Stimulated activated CD8-positive, alpha-beta memory T cell treated with anti-CD3 and anti-CD28 coated beads, Interleukin-7, amount 100 ng/mL, for 1 hour (primary cell): ENCODE measurements at places on chromosomes 5 and 9.
A peak's percentile ranks its signal among the peaks of the same experiment; 100 is the strongest.

GRCh38 chr9:6566409-6567139 is 79.0 kb downstream of the GLDC start:
- no peak for DNase-seq

DNA sequence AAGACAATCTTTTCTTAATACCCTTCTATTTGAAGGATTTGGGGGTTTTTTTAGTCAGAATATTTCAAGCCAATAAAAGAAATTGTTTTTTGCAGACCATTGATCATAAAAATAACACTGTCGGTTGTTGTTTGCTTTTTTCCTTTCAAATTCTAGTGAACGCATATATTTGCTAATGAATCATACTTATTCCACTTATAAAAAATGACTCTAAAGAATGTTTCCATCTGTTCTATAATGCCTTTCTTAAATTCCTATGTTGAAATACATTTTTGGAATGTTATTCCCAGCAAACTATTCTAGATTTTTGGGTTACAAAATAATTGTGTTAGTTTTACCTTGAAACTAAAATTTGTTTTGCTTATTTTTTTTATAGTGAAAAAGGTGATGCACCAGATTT is 32.2 kb downstream of the CWC27 start:
- no peak for DNase-seq

DNA sequence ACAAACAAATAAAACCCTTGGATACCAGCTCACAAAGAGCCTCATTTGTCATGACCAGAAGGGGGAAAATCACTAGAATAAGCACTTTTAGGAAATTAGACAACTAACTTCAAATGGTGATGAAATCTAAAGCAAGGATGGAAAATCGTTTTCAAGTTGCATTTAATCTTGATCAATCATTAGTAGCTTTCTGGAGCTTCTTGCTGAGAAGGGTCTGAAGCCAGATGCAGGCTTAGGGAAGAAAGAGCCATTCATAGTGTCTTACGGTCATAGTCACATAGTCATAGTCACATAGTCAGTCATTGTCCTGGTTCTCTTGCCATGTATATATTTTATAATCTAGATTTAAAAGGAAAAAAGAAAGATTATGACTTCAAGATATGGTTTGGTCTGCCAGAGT is 610.5 kb downstream of the ACTL7B start:
- no peak for DNase-seq

DNA sequence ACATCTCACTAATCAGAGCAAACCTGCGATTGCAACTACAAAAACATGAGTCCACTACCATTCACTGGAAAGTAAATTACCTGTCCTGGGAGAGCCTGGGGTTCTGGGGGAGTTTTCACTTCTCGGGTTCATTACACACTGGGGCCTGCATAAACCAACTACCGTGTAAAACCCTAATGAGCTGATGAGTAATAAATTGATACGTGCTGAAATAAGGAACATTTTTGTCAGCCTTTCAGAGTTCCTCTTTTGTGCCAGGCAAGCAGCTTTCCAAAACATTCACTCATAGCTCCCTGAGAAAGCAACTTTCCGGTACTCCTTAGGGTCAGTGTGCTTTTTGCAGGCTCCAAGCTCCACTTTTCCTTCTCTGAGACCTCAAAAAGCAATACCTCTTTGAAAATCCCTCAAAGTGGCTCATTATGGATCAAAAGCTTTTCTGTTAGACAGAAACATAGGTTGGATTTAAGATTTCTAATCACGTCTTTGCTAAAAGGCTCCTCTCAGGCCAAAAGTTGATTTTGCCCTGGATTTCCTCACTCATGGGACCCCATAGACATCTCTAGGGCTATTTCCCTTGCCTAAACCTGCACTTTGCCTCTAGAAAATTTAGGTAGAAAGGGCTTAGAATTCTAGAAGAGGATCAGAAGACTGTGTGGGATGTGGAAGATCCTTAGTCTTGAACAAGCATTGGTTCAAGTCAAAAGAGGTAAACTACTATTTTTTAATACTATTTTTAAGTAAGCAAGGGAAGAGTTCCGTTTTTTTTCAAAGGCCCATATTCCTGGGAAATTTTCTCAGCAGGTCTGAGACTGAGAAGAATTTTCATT is 74.8 kb downstream of the ST8SIA4 start:
- DNase-seq, result no peak

- no peak for DNase-seq
Measured at GRCh38 chr5:171223927-171224326, 85.1 kb upstream of the TLX3 start.

DNA sequence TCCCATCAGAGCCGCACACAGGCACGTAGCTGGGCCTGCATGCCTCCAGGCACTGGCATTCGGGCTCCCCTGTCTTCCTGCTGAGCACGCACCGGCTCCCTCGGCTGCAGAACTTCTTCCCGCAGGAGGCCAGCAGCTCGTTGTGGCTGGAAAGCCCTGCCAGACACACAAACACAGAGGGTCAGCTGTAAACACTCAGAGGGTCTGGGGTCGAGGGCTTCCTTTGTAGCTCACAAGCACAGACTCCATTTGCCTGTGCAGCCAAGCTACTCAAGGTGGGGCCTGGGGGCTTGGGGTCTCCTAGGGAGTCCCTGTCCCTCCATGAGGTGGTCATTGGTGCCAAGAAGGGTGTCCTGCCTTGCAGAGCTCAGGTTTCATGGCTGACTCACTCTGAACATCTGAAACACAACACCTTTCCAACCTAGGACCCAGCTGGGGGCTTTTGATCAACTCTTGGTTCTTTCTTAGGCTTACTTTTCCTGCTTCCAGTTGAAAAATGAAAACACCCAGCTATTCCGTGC is 211.4 kb downstream of the FSTL4 start:
- no peak for DNase-seq

GRCh38 chr9:107760469-107761242 is 271.1 kb upstream of the KLF4 start:
- DNase-seq, result peak; percentile 1

DNA sequence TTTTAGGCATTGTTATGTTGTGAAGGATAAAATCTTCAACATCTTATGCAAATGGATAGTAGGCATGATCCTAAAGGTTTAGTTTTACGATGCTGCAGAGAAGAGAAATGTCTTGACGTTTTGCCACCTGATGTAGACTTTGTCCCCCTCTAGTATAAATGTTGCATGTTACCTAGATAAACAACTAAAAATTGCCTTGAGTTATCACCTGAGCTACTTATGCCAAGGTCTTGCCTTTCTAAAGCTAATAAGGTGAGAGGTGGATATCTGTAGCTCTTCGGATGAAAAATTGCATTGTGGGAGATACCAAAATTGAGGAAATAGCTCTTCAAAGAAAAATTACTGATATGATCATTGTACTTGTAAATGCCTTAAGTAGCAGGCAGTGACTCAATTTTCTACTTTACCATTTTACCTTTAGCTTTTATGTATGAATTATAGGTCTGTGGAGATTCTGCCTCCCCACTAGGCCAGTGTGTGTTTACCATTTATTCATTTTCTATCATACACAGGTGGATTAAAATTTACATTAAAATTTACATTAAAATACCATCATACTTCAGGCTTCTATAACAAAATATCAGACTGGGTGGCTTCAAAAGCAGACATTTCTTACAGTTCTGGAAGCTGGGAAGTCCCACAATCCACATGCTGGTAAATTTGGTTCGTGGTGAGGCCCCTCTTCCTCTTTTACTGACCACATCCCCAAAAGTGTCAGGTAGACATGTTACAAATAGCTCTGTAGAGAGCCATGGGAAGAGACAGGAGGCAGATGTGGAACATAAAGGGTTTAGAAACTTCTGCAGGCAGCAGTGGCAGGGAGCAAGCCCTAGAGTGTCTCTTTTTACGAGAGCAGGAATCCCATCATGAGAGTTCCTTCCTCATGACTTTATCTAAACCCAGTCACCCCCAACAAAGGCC is 100.7 kb upstream of the ERBIN start:
- DNase-seq, result no peak

DNA sequence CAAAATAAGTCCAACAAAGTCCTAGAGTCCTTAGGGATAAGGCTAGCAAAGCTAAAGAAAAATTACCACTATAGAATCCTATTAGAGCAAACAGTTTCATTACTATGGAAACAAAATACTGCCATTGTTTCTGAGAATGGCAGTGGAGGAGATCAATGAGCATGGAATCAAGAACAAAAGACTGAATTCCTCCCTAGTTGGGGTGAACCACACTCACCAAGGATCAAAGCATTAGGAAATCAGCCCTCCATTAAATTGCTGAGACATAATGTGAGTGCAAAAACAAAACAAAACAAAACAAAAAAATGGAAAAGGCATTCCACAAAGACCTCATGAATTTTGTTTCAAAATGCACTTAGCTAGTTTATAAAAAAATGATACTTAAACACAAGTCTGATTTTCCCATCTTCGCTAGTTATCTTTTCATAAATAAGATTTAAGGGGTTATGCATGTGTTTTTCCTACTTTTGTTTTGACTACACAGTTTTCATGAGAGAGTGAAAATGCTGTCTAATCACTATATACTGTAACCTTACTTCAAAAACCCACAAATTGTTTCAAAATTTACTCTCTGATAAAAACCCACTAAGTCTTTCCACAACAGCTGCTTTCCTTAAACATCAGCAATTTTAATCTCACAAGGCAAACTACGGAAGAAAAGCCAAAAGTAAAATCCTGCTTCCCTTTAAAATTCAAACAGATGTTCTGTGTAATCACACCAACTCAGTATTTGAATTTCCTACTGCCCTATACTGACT is 9.7 kb downstream of the SERINC5 start:
- DNase-seq, result no peak

GRCh38 chr5:78373231-78373630 is 12.8 kb downstream of the SCAMP1 start:
- DNase-seq, result no peak

GRCh38 chr9:137295238-137295811 is 6.7 kb downstream of the NRARP start:
- no peak for DNase-seq

DNA sequence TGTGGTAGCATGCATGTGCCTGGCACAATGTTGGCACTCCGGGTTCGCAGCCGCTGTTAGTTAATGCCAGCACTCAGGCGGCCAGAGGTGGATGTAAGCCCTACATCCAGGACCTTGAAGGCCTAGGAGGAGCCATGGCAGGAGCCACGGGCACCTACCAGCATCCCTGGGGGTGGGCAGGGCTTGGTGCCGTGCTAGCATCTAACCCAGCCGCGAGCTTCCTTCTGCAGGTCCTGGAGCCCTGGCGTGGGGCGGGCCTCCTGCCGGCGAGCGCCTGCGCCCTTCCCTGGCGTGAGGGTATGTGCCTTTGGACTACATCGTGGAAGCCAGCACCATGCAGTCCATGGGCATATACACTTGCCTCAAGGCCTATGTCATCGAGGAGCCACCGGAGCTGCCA is 53.8 kb downstream of the COL27A1 start:
- no peak for DNase-seq
